ENCODE measurements at places on chromosomes 2 and 18. TPM values are rescaled to one million over a fixed set of nuclear protein-coding genes. Genes with fewer than 3 reads are reported as not detected.
A peak's percentile ranks its signal among the peaks of the same experiment; 100 is the strongest.

Gene MC4R
- total RNA-seq = not detected

- no peak for DNase-seq
Observed at GRCh38 chr18:37521510-37522465, 43.8 kb downstream of the CELF4 start.

GRCh38 chr18:61922435-61922834 lies 29.6 kb upstream of the RNF152 start:
- peak; percentile 62 for DNase-seq

GRCh38 chr2:42008241-42008921 lies 39.4 kb upstream of the PKDCC start:
- DNase-seq = no peak

DNA sequence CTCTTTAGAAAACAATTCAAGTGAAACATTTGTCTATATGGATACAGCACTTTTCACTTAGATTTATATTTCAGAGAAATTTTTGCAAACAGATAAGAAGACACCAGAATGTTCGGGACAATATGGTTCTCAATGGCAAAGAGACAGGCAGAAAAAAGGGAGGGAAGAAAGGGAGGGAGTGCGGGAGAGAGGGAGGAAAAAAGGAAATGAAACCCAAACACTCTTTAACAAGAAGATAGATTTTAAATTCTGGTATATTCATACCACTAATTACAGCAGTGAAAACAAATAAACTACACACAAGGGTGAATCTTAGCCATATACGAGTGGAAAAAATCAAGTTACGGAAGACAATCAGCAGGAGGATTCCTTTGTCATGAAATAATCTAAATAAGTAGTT lies 3.0 kb downstream of the PASK start:
- DNase-seq = no peak

GRCh38 chr2:212078103-212078502 lies 460.5 kb downstream of the ERBB4 start:
- DNase-seq = no peak

DNA sequence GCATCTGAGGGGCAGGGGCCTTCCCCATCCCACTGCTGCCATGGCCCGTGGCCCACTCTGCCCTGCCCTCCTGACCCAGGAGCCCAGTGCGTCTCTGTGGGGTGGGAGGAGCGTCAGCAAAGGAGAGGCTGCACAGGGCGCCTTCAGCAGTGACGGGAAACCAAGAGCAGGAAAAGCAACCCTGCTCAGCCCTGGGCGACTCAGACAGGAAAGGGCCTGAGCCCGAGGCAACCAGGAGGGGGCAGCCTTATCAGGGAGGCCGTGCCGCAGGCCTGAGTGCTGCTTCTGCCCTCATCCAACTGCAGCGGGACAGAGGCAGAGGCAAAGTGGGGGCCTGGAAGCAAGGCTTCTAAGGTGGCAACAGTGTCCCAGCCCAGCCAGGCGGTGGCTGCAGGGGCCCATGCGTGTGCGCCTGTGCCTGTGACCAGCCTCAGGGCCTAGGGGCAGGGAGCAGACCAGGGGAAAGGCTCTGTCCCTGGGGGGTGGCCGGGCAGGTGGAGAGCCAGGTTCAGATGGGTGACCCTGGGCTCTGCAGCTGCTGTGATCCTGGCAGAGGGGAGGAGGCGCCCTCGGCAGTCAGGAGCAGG lies 23.3 kb upstream of the ALPI start:
- DNase-seq = no peak

DNA sequence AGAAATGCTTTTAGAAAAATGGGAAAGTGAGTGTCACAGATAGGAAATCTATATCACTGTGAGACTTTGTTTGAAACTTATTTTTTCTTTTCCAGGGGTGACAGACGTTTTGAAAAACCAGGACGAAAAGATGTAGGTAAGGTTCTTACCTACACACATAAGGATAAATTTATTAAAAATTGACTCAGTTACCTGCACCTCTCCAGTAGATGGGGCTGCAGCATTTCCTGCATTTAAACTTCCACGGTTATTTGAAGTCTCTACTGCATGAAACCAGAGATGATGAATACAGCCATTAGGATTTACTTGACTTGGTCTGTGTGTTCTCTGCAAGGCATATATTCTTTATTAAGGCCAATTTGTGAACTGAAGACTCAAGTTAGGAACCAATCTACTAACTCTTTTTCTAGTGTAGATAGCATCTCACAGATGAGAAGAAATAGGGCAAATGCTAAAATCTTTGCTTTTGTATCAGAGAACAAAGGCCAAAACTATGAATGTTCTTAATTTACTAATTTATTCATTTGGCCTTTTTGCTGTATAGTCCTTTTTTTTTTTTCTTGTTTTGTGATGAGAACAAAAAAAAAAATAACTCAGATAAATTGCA lies 15.0 kb downstream of the KCNJ13 start:
- DNase-seq = peak; percentile 39

DNA sequence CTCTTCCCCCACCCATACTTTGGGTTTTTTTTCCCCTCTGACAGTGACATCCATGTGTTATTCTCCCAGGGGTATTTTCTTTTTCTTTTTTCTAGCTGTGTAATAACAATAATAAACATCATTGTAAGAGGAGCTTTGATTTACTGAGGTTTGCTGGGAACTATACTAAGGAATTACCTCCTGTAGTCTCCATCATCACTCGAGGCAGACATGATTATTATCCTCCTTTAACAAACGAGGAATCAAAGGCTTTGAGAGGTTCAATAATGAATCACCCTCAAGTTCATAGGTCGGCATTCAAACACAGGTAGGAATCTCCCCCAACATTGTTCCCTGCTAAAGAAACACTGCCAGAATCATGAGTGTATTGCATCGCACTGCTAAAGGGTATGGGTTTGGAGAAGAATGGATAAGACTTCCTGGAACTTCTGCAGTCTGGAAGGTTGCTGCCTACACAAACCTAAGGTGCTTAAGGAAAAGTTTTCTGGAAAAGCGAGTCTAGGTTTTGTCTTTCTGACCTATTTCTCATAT lies 260.2 kb upstream of the SESTD1 start:
- no peak for DNase-seq

DNA sequence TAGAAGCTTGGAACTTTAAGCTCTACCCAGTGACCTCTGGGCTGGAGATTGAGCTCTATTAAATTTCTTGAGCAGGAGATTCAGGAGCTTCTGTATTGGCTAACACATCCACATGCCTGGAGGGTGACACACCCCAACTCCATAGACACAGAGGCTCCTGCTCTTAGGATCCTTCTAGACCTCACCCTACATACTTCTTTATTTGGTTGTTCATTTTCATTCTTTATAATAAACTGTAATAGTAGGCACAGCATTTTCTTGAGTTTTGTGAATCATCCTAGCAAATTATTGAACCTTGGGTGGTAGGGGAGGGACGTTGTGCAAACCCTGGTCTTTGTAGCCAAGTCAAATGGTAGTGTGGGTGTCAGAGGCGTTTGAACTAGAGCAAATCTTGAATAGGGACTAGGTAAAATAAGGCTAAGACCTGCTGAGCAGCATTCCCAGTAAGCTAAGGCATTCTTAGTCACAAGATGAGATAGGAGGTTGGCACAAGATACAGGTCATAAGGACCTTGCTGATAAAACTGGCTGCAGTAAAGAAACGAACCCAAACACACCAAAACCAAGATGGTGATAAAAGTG lies 323.8 kb upstream of the GALNT5 start:
- peak; percentile 10 for DNase-seq

DNA sequence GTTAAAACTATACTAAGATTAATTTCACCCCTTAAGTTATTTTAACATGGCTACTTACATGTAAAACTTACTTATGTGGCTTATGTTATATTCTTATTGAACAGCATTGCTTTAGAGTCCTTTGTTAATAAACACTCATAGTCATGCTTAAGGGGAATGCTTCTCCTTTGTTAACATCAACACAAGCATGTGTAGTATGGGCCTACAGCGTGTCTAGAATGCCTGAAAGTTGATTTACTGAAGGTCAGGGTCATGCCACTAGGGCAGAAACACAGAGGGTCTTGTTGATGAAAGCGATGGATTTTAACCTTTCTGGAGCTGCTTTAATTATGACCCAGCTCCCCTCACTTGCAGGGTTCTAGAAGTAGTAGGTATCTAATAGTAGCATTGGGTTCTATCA lies 159.8 kb upstream of the DLX2 start:
- no peak for DNase-seq

DNA sequence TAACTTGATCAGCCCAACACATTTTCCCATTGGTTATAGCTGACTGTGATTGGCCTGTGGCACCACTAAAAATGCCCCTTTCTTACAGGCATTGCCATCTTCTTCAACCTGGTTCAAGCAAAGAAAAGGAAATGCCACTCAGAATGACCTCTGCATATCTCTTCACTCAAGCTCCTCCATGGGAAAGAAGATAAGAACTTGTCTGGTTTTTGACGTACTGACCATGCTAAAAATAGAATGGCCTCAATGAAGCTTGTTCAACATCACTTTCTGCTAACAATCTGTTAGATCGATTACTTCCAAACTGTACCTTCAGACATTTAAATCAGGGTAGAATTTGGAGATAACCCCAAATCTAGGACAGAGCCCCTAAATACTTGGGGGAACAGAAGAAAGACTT lies 109.5 kb downstream of the CABYR start:
- no peak for DNase-seq
